ENCODE measurements at places on chromosomes 11 and 22.

- DNase-seq = peak; percentile 13
These were observed 163.1 kb downstream of the ETS1 start for GRCh38 chr11:128424271-128424711.

DNA sequence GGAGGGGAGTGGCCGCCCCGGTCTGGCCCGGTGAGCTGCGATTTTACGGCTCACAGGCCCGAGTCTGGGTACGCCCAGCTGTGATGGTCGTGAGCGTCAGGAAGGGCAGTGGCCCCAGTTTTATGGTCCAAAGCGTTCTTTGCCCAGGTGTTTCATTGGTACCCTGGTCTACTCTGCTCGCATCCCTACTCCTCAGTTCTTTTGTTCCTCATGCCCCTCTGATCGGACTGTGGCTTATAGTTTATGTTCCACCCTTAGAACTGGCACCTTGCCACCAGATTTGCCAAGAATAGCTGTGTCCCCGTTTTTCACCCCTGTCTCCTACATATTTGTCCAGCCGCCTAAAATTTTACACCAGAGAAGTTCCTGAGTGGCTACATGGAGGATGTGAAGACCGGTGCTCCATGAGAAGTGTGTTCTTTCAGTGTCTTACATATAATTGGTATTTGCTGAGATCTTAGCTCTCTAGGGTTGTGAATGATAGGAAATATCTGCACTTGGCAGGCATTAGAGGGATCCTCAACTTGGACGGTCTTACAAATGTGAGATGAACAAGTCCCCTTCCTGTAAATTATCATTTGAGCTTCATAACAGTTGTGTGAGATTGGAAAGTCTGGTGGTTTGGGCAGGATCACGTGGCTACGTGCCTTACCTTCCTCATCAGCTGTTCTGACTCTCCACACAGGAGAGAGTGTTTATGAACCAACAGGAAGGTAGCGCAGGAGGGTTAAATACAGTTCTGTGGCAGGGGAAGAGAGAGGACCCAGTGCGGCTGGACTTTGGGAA lies 1.1 kb downstream of the PANX1 start:
- DNase-seq = peak; percentile 69

DNA sequence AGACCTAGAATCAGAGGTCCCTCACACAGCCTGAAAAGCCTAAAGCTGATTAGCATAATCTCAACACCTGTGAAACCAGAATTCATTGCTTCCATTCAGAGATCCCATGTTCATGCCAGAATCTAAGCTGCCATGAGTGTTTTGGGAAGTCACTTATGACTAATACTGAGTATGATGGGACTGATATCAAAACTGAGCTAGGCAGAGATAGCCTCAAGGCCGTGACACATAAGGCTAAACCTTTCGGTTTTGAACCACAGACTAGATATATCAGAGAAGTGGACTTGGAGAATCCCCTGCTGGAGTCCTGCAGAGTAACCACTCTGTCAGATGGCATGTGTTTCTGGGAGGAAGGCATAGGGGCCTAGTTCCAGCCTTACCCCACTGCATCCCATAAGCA lies 23.1 kb upstream of the GLYATL2 start:
- DNase-seq = no peak

- DNase-seq = no peak
These were observed 14.0 kb downstream of the GRAMD1B start for GRCh38 chr11:123443851-123444623.

- DNase-seq = peak; percentile 13
These were observed 559 bp downstream of the RANBP1 start for GRCh38 chr22:20116376-20116950.

DNA sequence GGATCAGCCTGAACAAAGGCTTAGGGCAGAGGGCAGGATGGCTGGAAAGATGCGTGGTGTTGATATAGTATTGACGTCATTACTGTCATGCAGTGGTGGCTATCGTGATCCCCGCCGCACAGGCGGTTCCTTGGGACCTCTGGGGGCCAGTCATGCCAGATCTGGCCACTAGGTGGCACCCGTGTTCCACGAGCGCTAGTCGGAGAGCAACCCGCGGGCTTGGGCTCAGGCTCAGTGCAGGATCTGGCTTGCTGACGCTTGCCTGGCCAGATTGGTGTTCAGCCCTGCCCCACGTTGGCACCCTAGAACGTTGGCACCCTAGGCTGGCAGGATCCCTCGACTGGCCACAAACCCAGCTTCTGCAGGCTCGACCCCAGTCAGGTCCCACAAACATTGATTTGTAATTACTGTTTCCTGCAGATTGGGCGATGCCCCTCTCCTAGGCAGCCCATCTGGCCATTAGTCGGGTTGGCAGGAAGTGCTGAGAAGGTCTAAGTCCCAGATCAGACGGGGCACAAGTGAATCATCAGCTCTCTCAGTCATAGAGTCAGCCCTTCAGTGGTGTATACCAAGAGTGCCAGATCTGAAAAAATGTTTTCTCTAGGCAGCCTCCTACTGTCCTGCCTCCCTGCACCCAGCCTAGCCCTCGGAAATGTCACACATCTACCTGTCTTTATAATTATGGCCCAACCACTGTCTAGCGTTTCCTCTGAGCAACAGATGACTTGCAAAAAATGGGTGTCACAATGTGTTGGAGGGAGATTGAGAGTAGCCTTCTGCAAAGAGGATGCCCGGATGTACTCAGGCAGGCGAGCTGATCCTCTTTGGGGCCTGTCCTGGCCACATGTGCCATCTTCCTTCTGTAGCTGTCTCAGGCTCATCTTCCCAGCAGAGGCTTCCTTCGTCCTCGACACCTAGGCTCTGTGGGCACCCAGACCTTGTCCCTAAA lies 315.3 kb downstream of the TMEM135 start:
- peak; percentile 89 for DNase-seq

- no peak for DNase-seq
These were observed 36.2 kb downstream of the IGHMBP2 start for GRCh38 chr11:68939583-68940555.

- no peak for DNase-seq
These were observed 35.3 kb downstream of the MACROD1 start for GRCh38 chr11:64130618-64131017.

- DNase-seq = peak; percentile 75
These were observed 35.0 kb upstream of the PRAME start for GRCh38 chr22:22593964-22594656.

- DNase-seq = peak; percentile 74
These were observed 391.5 kb downstream of the CADM1 start for GRCh38 chr11:115112754-115113153.

GRCh38 chr11:83639995-83640758 lies 354.0 kb upstream of the CCDC90B start:
- no peak for DNase-seq

- no peak for DNase-seq
These were observed 31.7 kb upstream of the GCAT start for GRCh38 chr22:37775785-37776638.

- no peak for DNase-seq
These were observed 13.3 kb upstream of the RASL10A start for GRCh38 chr22:29328566-29329500.

GRCh38 chr11:44936951-44937543 lies 13.6 kb downstream of the TP53I11 start:
- no peak for DNase-seq

- DNase-seq = no peak
These were observed 69.7 kb downstream of the RPS6KA4 start for GRCh38 chr11:64428693-64429092.

GRCh38 chr11:66015936-66016792 lies 4.4 kb downstream of the CST6 start:
- no peak for DNase-seq

GRCh38 chr11:27211370-27212127 lies 151.5 kb downstream of the CCDC34 start:
- no peak for DNase-seq

DNA sequence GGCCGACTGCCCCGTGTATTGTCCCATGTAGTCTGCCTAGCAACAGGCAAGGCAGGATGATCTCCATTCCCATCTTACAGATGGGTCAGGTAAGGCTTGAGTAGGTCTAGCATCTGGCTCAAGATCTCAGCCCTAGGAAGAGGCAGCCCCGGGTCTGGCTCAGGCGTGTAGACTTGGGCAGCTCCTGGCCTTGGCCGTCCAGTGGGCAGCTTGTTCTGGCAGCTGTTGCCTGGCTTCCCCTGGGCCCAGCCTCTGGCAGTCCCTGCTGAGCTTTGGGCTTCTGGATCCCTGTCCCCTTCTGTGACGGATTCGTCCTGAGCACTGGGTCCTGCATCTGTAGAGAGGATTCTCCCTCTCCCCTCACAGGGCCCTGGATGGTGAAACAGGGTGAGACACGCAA lies 72.4 kb downstream of the MPPED1 start:
- DNase-seq = no peak

GRCh38 chr11:31652528-31652927 lies 143.0 kb downstream of the ELP4 start:
- DNase-seq = no peak

DNA sequence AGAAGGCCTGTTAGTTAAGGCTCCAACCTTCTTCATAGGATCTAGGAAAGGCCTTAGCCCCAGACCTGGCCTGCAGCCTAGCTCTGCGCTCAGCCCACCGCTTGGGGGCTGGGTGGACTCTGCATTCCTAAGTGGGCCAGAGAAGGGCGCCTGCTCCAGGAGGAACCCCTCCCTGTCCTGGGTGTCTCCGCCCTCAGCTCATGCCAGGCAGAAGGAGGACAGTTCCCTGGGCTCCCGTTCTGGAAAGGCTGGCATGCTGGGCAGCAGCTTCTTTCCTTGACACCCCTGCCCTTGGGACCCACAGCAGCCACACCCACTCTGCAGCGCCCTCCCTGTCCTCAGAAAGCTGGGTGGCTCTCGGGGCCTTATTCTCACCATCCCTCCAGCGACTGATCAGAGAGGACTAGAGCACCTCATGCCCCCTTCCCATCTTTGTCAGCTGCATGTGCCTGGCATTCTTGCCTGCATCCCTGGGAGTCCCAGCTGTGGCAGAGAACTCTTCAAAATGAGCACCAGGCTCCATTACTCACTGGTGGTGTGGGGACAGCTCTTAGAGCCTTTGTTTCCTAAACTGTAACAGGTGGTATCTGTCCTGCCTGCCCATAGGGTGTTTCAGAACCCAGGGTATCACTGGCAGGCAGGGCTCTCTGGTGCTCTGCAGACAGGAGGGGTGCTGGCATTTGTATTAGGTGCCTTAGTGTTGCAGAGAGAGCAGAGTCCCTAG lies 20.3 kb upstream of the MYRF start:
- DNase-seq = no peak

GRCh38 chr11:129313541-129314297 lies 61.9 kb upstream of the BARX2 start:
- DNase-seq = no peak

- DNase-seq = peak; percentile 52
These were observed at the start of gene TYMP for GRCh38 chr22:50529897-50530579. Gene TYMP, minus strand, starts transcription at chr22:50530012. Its CDS starts 303 bp downstream, at chr22:50529709.

DNA sequence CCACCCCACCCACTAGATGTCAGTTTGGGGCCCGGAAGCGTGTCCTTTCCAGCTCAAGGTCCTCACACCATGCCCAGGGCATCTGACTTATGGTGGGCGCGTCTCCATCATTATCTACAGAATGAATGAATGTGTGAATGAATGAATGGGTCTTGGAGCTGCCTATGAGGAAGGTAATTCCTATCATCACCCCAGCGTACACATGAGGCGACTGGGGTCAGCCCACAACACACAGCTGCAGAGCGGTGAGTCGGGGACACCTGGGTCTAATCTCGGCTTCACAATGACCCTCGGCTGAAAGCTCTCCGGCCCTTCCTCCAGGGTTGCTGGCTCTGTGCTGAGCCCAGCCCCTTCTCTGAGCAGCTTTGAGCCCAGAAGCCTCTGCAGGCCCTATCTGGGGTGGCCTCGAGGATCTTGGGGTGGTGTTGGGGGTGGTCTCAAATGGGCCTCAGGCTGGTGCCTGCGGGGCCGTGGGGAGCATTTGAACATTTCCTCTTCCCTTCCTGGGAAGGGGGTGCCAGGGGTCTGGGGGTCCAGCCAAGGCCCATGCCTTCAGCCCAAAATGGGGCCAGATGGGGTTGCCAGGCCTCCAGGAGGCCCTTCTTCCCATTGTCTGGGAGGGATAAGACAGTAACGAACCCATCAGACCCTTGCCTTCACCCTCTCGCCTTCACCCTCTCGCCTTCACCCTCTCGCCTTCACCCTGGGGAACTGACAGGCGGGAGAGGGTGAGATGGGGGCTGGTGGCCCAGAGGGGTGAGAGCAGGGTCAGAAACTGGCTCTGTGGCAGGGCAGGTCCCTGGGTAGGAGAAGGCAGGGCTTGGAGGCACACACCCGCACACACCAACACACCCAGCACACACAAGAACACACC lies 82.4 kb downstream of the MYEOV start:
- DNase-seq = no peak

DNA sequence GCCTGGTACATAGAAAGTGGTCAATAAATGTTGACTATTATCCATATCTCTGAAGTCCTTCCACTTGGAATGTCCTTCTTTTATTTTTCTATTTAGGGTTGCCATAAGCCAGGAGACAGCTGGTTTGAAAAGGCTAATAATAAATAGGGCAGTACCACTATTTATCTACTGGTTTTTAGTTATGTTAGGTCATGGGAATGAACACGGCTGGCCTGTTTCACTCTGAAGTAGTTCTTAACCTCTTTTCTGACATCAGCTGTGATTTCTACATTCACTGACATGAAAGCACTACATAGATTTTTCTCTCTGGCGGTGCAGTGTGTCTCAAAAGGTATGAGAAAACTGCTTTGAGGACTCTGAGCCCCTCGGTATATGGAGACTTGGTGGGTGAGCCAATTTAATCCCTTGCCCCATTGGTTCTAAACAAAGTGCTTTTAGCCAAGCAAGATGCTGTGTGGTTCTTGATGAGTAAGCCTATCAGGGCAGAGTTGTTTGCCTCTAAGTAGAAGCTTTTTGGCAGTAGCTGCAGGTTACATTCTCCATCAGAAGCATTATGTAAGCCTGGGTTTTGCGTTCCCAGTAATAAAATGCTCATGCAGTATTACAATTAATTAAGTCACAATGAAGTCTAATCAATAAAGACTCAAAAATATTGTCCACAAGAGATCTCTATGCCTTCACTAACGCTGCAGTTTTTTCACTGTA lies 48.7 kb upstream of the APOA1 start:
- peak; percentile 61 for DNase-seq
